ENCODE measurements at places on chromosomes 12 and 14. TPM values are rescaled to one million over a fixed set of nuclear protein-coding genes. Genes with fewer than 3 reads are reported as not detected.
A peak's percentile ranks its signal among the peaks of the same experiment; 100 is the strongest.

DNA sequence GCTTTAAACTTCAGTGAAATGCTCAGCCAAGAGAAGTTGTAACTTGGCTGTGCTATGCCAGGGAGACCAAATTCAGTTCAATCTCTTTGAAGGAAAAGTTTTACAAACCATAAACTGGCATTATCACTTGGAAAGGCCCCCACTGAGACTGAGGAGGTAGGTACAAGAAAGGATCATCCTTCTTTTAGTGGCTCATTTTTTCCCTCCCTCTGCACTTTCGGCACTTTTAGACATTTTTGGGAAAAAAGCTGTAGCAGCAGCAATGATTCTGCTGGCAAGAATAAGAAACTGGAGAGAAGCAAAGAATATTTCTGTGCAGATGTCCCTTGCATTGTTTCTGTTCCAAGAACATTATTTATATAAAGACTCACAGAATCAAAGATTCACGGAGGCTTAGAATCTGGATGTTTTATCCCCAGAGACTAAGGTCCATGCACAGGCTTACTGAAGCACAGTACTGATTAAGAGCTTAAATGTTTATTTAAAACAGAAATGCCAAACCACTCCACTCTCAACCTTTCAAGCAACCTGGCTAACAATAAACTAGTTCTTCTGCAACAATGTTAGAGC lies 12.3 kb downstream of the ZC2HC1C start:
- DNase-seq = no peak
- peaks cover 3% of the 10 kb centered on the region for H3K4me1 ChIP-seq
- no peaks in the 10 kb centered on the region for H3K27me3 ChIP-seq
- H3K36me3 ChIP-seq = peaks cover 24% of the 10 kb centered on the region
- no peak overlapping the region for H3K27ac ChIP-seq

DNA sequence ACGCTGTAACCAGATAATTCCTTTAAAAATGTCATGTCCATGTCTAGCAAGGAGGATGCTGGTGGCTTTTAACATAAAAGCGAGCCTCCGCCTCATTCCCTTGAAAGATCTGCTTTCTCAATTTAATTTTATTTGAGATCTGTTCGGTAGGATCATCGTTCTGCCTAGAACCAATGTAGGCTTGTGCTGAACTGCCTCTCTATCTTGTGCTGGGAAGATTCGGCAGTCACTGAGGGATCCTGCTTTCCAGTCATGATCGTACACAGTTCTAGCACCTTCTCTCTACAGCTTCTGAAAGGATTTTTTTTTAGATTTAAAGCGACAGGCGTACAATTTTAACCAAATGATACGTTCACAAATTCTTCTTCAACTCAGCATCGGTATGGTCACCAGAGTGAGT lies 54.3 kb downstream of the PEBP1 start:
- H3K4me1 ChIP-seq = peaks cover 14% of the 10 kb centered on the region
- no peak for DNase-seq
- H3K4me3 ChIP-seq = no peak overlapping the region
- no peaks in the 10 kb centered on the region for H3K27me3 ChIP-seq
- H3K27ac ChIP-seq = no peak overlapping the region

GRCh38 chr12:114920771-114921554 lies 237.0 kb upstream of the TBX3 start:
- no peak overlapping the region for H3K4me3 ChIP-seq
- no peaks in the 10 kb centered on the region for H3K36me3 ChIP-seq

DNA sequence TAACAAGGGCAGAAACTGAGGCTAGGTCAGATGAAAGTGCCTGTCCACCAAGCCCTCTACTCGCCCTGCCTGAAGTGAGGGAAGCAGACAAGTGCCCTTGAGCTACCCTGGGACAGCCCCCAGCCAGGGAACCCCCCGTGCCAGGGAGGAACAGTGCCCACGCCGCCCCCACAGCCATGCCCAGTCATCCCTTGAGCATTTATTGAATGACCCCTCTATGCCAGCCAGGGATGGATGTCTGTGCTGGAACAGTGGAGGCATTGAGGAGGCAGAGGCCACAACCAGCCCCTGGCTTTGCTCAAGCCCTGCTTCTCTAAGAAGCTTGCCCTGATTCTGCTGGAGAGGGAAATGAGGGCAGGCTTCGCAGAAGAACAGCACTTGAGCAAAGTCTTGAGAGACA lies 3.7 kb upstream of the AQP6 start:
- H3K27ac ChIP-seq = no peak overlapping the region
- no peak for DNase-seq
- H3K4me3 ChIP-seq = no peak overlapping the region
- peaks cover 16% of the 10 kb centered on the region for H3K27me3 ChIP-seq

GRCh38 chr14:62546862-62547474 lies 498.3 kb downstream of the KCNH5 start:
- no peak overlapping the region for H3K4me3 ChIP-seq
- H3K4me1 ChIP-seq = no peaks in the 10 kb centered on the region
- no peaks in the 10 kb centered on the region for H3K27me3 ChIP-seq
- no peak overlapping the region for H3K27ac ChIP-seq
- no peaks in the 10 kb centered on the region for H3K36me3 ChIP-seq

DNA sequence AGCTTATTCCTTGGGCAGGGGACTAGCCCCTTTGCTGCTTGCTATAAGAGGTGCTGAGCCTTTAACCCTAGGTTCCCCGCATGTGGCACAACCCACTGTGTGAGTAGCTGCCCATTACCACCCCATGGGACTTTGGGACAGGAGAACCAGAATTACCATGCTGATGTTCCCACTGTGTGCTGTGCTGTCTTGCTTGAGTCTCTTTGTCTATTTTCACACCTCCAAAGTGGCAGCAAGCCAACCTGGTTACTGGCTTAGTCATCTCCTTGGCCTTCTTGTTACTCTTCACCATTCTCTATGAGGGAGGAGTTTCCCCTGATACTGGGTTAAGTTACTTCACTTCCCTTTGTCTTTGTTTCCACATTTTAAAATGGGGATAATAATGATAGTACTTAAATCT lies 73.4 kb upstream of the ETV6 start:
- no peak overlapping the region for H3K27ac ChIP-seq
- DNase-seq = peak; percentile 78
- H3K27me3 ChIP-seq = peaks cover 2% of the 10 kb centered on the region
- H3K4me3 ChIP-seq = no peak overlapping the region

GRCh38 chr12:130530429-130530828 lies 185.7 kb downstream of the RIMBP2 start:
- H3K27me3 ChIP-seq = peaks cover 3% of the 10 kb centered on the region
- no peaks in the 10 kb centered on the region for H3K4me1 ChIP-seq
- H3K27ac ChIP-seq = no peak overlapping the region
- H3K36me3 ChIP-seq = no peaks in the 10 kb centered on the region
- DNase-seq = no peak

- DNase-seq = peak; percentile 51
- H3K4me1 ChIP-seq = peaks cover 5% of the 10 kb centered on the region
- no peaks in the 10 kb centered on the region for H3K36me3 ChIP-seq
- H3K27ac ChIP-seq = no peak within 1 kb of the TSS
Measured at GRCh38 chr12:85036234-85036707, at the start of the genes LRRIQ1 and TSPAN19. Gene LRRIQ1, plus strand, starts transcription at chr12:85036351. Its CDS starts 1,826 bp downstream, at chr12:85038177. Gene TSPAN19, minus strand, starts transcription at chr12:85036277. Its CDS starts 6,331 bp downstream, at chr12:85029946.

DNA sequence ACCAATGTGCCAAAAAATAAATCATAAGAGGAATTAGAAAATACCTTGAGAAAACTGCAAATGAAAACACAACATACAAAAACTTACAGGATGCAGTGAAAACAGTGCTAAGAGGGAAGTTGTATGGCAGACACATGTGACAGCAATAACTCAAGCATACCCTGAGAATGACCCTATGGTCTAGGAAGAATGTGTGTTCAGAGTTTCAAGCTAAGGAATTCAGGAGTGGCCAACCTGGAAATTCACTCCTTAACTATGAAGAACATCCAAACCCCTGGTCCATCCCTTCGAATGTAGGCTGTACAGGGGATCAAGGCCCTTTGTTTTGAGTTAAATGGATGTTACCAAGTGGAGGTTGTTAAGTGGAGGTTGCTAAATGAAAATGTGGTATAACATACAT lies 16.7 kb upstream of the TTC9 start:
- peaks cover 21% of the 10 kb centered on the region for H3K36me3 ChIP-seq
- no peak for DNase-seq
- H3K4me3 ChIP-seq = no peak overlapping the region
- H3K4me1 ChIP-seq = no peaks in the 10 kb centered on the region

DNA sequence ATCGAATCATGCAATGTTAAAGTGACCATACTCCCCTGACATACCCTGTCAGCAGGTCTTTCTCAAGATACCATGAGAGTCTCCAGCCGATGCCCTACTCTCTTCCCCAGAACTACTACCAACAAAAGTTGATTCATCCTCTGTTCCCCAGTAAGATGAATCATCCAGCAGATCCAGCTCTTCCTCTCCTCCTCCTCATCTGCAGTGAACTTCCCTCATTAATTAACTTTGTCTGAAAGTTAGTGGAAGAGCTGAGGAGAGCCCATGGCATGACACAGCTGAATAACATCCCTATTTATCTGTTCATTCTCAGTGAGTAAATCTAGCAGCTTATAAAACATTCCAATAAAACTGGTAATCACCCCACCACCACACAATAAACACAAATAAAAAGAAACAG lies 213.4 kb downstream of the EGLN3 start:
- no peaks in the 10 kb centered on the region for H3K36me3 ChIP-seq
- H3K27me3 ChIP-seq = no peaks in the 10 kb centered on the region
- no peak overlapping the region for H3K27ac ChIP-seq
- H3K4me1 ChIP-seq = peaks cover 8% of the 10 kb centered on the region
- no peak overlapping the region for H3K4me3 ChIP-seq

DNA sequence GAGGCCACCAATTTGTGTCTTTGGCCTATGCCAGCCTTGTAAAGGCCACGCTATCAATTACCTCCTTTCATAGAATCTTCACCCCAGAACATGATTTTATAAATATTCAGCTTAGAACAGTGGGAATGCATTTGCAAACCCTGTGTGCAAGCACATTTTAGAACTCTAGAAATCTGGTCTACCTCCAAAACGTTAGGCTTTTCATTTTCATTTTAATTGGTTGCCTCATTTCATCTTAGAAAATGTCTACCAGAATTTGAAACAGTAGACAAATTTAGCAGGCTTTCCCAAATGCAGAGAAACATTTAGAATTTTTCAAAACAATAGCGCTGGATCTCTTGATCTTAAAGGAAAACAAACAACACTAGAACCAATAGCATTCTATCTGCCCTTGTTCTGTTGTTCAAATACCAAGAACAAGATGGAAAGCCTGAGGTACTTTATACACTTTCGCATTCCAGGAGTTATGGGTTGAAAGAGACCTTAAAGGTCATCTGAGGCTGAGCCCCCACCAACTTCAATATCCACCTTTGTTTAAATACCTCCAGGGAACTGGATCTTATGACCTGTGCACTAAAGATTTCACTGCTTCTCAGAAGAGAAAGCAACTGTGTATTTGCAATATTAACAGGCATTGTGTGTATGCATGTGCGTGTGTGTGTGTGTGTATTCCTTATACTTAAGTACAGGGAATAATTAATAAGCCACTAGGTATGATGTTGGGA lies 185.1 kb downstream of the C12orf42 start:
- no peak overlapping the region for H3K27ac ChIP-seq
- no peak for DNase-seq
- peaks cover 6% of the 10 kb centered on the region for H3K4me1 ChIP-seq
- no peaks in the 10 kb centered on the region for H3K27me3 ChIP-seq

- H3K36me3 ChIP-seq = no peaks in the 10 kb centered on the region
- H3K27me3 ChIP-seq = peaks cover 11% of the 10 kb centered on the region
- DNase-seq = no peak
- peak overlapping the region; percentile 45 for H3K4me3 ChIP-seq
Measured at GRCh38 chr12:65157091-65157490, 12.3 kb upstream of the LEMD3 start.

- H3K27me3 ChIP-seq = no peaks in the 10 kb centered on the region
- H3K4me1 ChIP-seq = peaks cover 51% of the 10 kb centered on the region
- H3K4me3 ChIP-seq = no peak overlapping the region
Measured at GRCh38 chr14:70881549-70882177, 25.6 kb upstream of the PCNX1 start.

DNA sequence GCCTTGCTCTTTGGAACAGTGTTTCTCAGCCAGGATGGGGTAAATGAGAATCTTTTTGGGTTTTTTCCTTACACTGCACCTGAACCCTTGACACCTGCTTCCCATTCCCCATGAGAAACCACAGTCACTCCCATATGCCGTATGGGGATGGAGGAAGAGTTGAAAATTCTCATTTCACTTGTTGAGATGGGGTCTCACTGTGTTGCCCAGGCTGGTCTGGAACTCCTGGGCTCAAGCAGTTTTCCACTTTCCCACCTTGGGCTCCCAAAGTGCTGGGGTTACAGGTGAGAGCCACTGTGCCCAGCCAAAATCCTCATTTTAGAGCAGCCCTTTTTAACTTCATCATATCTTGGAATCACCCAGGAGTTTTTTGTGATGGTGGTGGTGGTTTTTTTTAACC lies 3.7 kb downstream of the MVK start:
- peaks cover 16% of the 10 kb centered on the region for H3K4me1 ChIP-seq
- H3K36me3 ChIP-seq = peaks cover 43% of the 10 kb centered on the region
- DNase-seq = no peak

DNA sequence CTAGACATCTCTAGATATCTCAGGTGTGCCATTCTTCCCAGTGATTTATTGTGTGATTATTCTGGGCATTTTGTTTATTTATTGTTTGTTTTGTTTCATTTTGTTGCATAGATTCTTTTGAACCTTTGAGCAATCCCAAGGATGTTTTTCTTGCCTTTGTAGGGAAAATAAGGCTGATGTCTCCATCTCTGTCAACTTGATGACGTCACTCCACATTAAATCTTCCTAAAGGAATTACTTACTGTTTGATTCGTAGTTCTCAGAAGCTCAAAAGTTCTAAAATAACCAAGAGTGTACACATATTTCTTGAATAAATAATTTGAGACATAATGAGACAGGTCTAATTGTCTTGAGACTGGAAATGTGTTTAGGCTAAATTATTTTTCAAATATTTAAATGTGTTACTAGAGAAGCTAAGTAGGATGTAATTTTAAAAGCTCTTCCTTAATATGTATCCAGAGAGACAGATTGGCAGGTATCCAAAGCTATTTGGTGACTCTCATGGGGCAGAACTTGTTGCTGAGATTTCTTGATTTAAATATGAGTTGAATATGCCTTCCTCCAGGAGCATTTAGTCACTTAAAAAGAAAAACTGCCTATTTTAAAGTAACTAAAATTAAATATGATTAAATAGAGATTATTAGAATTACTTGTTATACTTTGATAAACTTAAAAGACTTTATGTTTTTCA lies 128.7 kb downstream of the CNTN1 start:
- DNase-seq = no peak
- H3K27me3 ChIP-seq = no peaks in the 10 kb centered on the region
- H3K36me3 ChIP-seq = no peaks in the 10 kb centered on the region
- no peaks in the 10 kb centered on the region for H3K4me1 ChIP-seq
- H3K27ac ChIP-seq = no peak overlapping the region

- peaks cover 34% of the 10 kb centered on the region for H3K4me1 ChIP-seq
- DNase-seq = peak; percentile 12
Measured at GRCh38 chr12:9361879-9362326, 153.7 kb upstream of the PZP start.

The PZP gene
- total RNA-seq = not detected

The NEK9 gene
- total RNA-seq = 59.5 TPM

The ETNK1 gene
- total RNA-seq = 55.2 TPM

The SYNE2 gene
- 29.0 TPM for total RNA-seq

The TAS2R46 gene
- total RNA-seq = 1.3 TPM

The ITGB7 gene
- total RNA-seq = 121 TPM

The CFAP251 gene
- 2.9 TPM for total RNA-seq

The ACSS3 gene
- not detected for total RNA-seq

All from activated CD8-positive, alpha-beta T cell treated with anti-CD3 and anti-CD28 coated beads for 36 hours (primary cell).